ENCODE measurements at places on chromosomes 7 and 10. TPM values are rescaled to one million over a fixed set of nuclear protein-coding genes. Genes with fewer than 3 reads are reported as not detected.

PLA2G12B gene
- not detected for total RNA-seq

CYP2C8 gene
- total RNA-seq, result not detected

CALML3 gene
- total RNA-seq, result not detected

DNA sequence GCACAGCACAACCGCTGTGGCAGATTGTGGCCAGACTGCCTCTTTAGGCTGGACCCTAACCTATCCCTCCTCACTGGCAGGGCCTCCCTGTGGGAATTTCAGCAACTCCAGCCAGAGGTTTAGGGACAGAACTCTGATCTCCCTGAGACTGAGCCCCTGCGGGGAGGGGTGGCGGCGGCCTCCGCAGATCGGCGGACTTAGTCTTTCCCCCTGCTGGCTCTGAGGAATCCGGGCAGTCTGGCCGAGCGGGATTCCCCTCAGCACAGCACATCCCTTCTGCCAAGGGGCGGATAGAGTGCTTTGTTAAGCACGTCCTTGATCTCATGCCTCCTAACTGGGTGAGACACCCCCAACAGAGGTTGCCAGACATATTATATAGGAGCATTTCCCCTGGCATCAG is 224.2 kb upstream of the NPY start:
- H3K4me3 ChIP-seq, result no peak overlapping the region
- DNase-seq, result no peak
- H3K36me3 ChIP-seq, result no peaks in the 10 kb centered on the region
- peaks cover 3% of the 10 kb centered on the region for H3K4me1 ChIP-seq

DNA sequence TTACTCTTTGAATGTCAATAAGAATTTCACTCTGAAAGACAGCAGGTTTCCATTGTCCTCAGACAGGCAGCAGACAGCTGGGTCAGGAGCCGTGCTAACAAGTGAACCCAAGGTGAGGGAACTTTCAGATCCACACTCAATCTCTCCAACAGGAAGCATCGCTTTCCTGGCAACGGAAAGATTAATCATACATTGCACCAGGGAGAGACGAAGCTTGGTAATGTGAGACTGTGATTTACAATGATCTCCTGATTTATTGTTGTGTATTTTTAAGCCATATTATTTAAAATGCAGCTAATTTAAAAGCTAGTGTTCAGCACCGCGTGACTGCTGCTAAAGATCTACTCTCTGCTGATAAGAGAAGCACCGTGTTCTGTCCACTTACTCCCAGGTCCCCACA is 17.5 kb upstream of the NOM1 start:
- DNase-seq, result no peak
- H3K4me3 ChIP-seq, result no peak overlapping the region
- H3K4me1 ChIP-seq, result no peaks in the 10 kb centered on the region
- H3K36me3 ChIP-seq, result no peaks in the 10 kb centered on the region

DNA sequence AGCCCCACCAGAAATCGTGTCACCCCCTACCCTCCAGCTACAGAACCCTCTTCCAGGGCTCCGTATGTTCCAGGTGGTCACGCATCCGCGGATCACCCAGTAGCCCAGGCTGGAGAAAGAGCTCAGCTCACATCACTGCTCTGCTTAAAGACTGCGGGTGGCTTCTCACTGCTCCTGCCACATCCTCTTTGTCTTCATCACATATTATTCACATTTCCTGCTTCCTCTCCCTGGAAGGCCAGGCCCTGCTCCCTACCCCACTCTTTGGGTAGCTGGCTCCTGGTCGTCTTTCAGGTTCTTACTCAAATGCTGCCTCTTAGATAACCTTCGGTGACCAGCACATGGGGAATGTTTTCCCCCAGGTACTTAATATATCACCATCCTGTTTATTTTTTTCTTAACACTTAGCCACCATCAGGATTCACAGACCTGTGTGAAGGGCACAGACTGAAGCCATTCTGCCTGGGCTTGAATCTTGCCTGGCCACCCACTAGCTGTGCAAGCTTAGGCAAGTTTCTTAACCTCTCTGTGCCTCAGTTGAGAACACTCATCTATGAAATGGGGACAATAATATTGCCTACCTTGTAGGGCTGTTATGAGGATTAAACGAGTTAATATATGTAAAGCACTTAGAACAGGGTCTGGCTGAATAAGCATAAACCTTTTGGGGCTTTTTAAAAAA is 307.8 kb downstream of the PRPF18 start:
- H3K27me3 ChIP-seq, result no peaks in the 10 kb centered on the region
- H3K4me1 ChIP-seq, result peaks cover 3% of the 10 kb centered on the region
- no peak overlapping the region for H3K27ac ChIP-seq
- H3K36me3 ChIP-seq, result no peaks in the 10 kb centered on the region

- no peak for DNase-seq
- no peaks in the 10 kb centered on the region for H3K4me1 ChIP-seq
- H3K27me3 ChIP-seq, result no peaks in the 10 kb centered on the region
- H3K36me3 ChIP-seq, result no peaks in the 10 kb centered on the region
- H3K27ac ChIP-seq, result no peak overlapping the region
Measured at GRCh38 chr10:43452356-43452914, 15.5 kb downstream of the ZNF487 start.

- no peak overlapping the region for H3K4me3 ChIP-seq
- no peak overlapping the region for H3K27ac ChIP-seq
- DNase-seq, result no peak
- no peaks in the 10 kb centered on the region for H3K27me3 ChIP-seq
Measured at GRCh38 chr10:75788394-75789205, 357.2 kb downstream of the LRMDA start.

GRCh38 chr10:6929148-6929830 is 349.2 kb upstream of the PRKCQ start:
- H3K27ac ChIP-seq, result no peak overlapping the region
- no peak overlapping the region for H3K4me3 ChIP-seq
- no peaks in the 10 kb centered on the region for H3K36me3 ChIP-seq
- DNase-seq, result no peak

DNA sequence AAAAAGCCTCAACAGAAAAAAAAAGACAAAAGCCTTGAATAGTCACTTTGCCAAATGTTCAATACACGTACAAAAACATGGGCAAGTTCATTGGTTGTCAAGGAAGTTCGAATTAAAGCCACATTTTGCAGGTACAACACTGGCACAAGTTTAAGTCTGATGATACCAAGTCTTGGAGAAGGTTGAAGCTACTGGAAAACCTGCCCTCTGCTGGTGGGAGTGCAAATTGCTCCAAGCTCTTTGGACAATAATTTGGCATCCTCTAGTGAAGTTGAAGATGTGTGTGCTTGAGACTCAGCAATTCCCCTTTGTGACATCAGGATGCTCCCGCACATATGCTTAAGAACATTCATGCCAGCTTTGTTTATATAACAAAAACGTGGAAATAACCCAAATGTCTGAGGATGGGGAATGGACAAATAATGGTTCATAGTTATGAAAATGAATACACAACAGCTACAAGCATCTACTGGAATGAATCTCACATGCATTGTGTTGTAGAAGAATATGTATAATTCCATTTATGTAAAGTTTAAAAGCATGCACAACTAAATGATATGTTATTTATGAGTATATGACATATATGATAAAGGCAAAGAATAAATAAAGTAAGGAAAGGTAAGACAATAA is 120.0 kb upstream of the PLPP4 start:
- no peak overlapping the region for H3K27ac ChIP-seq
- H3K4me1 ChIP-seq, result no peaks in the 10 kb centered on the region
- no peak overlapping the region for H3K4me3 ChIP-seq
- no peaks in the 10 kb centered on the region for H3K27me3 ChIP-seq
- peak; percentile 58 for DNase-seq

GRCh38 chr10:77619964-77620703 is 17.5 kb downstream of the KCNMA1 start:
- H3K27me3 ChIP-seq, result no peaks in the 10 kb centered on the region
- no peaks in the 10 kb centered on the region for H3K36me3 ChIP-seq
- H3K4me3 ChIP-seq, result no peak overlapping the region
